NCI-H1436 treated with DMSO at 0.1 percent for 48 hours (cell line): ENCODE measurements at places on chromosomes 13 and 19.

DNA sequence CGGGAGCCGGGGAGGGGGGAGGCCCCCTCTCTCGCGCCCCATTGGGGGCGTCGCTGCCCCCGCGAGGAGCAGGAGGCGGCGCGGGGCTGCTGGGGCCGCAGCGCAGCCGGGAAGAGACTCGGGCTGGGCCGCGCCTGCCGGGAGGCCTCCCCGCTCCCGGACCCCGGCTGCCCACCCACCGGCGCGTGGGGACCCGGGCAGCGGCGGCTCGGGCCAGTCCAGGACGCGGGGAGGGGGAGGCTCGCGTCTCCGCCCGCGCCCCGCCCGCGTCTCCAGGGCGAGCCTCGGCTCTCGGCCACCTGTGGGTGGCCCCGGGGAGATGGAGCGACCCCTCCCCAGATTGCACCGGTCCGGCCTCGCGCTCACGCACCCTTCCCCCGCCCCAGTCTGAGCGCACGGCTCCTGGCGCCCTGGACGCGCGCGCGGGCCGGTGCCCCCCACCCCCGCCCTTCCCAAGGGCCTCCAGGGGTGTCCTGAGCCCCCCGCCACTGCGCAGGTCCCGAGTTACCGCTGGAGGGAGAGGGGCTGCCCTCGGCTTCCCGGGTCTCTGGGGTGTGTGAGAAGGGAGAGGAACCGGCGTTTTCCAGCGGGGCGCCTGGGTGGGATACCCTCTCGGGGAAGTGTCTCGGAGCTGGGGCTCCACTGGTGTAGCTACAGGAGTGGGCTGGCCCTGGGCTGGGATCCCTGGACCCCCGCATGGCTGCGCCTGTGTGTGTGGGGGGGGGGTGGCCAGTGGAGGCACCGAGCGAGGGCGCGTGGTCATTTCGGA lies 645 bp downstream of the PALM start:
- no peak for DNase-seq

DNA sequence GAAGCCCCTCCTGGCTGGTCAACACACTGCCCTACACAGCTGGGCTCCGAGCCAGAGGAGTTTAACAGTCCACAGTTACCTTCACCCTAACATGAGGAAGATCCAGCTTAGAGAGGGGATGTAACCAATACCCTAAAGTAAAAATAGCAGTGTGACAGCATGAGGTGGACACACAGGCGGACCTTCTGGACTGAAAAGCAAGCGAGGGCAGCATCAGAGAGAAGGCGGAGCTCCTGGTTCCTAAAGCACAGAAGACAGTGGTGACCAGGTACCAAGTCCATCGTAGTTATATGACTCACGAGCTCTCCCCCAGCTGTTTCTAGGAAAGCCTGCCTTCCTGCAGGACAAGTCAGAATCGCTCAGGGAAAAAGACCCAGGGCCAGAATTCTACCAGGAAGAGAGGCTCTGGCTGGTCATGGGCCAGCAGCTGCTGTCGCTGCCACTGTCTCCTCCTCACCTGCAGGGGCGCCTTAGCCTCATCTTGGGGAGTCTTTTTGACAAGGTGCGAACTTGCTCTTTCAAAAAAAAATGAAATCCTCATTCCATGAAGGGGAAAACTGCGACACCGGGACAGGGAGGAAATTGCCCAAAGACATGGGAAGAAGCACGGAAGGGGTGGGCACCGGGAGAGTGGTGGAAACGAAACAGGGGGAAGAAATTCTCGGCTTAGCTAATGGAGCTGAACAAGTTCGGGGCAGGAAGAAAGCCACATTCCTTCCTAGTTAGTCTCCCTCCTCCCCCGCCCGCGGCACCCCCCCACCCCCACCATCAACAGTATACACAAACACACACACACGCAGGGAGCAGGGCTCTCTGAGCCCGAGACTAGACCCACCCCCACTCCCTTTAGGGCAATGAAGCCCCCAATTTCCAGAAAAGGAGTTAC lies 1.7 kb downstream of the ELL start:
- DNase-seq = no peak

GRCh38 chr19:1836458-1837221 lies 11.6 kb downstream of the REXO1 start:
- DNase-seq = no peak

GRCh38 chr13:30681843-30682242 lies 53.5 kb upstream of the ALOX5AP start:
- no peak for DNase-seq

DNA sequence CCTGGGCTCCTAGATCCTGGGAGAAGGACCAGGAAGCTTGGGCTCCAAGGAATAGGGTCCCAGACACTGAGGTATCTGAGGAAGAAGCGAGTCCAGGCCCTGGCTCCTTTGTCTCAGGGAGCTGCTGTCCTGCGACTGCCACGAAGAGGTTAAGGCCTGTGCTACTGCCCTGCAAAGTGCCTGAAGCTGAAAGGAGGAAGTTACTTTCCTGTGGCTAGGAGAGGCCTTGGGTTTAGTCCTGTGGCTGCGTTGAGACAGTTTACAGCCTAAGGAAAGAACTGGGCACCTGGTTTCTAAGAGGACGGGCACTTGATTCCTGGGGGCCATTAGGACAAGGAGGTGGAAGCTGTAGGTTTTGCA lies 2.8 kb downstream of the MYADM start:
- DNase-seq = no peak

- DNase-seq = no peak
Measured at GRCh38 chr13:28854657-28855056, 34.5 kb downstream of the MTUS2 start.

GRCh38 chr19:33268162-33268991 lies 34.0 kb downstream of the CEBPA start:
- no peak for DNase-seq

GRCh38 chr13:113489549-113490495 lies 689 bp downstream of the DCUN1D2 start:
- DNase-seq = no peak

- DNase-seq = no peak
Measured at GRCh38 chr13:94886191-94886590, 173.8 kb upstream of the SOX21 start.

- no peak for DNase-seq
Measured at GRCh38 chr13:108305655-108306054, 36.1 kb downstream of the TNFSF13B start.

DNA sequence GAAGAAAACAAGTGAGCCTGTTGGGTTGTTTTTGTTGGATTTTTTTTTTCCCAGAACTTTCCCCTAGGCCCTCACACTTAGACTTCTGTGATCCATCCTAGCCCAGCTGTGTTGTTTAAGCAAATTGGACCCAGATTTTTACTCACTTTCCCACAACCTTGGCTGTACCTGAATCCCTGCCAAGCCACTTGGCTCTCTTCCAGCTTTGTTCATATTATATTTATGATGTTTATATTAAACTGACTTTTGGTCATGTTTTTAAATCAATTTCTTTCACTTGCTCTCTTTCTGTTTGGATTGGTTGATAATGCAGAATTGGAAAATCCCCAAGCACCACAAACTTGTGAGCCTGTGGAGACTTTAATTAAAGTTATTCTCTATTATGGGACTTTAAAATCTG lies 16.6 kb downstream of the OLFM4 start:
- no peak for DNase-seq

GRCh38 chr19:49057636-49058234 lies at the start of gene CGB7:
TSS of gene CGB7 (minus strand) at chr19:49057749. CDS start at chr19:49055375, 2,374 bp downstream.
- no peak for DNase-seq

DNA sequence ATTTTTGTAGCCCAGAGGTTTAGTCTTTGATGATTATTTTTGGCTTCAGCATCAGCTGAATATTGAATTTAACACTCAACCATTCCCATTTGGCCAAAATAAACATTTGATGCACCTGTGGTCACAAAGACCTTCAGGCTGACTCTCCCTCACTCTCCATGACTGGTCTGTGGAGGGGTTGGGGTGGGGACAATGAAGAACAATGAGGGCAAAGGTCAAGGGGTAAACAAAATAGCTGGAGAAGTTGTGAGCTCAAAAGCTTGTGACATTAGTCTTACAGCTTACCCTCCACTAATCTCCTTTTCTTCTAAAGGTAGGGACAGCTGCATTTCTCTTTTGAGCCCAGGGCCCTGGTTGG lies 86.9 kb downstream of the SLC15A1 start:
- DNase-seq = no peak

DNA sequence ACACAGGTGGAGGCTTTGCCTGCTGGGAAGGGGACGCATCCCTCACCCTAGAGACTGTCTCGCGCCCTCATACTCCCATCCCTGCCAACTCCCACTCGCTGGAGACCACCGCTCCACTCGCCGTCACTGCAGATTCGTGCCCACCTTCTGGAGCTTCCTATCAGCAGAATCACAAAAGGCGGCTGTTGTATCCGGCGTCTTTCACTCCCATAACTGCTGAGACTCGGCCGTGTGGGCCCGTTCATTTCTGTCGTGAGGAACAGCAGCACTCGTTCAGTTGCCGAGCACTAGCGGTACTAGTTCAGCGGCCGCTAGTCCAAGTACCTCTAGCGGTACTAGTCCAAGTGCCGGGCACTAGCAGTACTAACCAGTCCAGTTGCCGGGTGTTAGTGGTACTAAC lies 124.6 kb upstream of the MCF2L start:
- no peak for DNase-seq

- DNase-seq = no peak
Measured at GRCh38 chr13:24212674-24213073, 52.2 kb downstream of the SPATA13 start.

- DNase-seq = no peak
Measured at GRCh38 chr19:43310221-43310620, 40.9 kb upstream of the PSG9 start.

DNA sequence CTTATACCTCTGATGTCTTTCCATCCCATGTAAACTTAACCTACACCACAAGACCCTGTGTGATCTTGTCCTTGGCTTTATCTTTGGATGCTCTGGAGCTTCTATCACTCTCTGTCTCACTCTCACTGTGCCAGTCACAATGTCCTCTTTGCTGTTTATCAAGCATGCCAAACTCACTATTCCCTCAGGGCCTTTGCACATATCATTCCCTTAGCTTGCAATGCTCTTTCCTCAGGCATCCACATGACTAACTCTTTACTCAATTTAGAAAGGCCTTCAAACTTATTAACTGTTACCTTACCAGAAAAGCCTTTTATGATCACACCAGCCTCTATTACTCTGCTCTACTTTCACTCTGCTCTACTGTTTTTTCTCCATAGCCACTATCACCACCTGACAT lies 354.1 kb downstream of the RFC3 start:
- DNase-seq = no peak

GRCh38 chr19:52584736-52585440 lies 14.8 kb downstream of the ZNF701 start:
- no peak for DNase-seq

GRCh38 chr13:110307767-110308655 lies 927 bp downstream of the COL4A2 start:
- no peak for DNase-seq

- no peak for DNase-seq
Measured at GRCh38 chr19:531753-532560, at the start of gene CDC34. TSS of gene CDC34 (plus strand) at chr19:531760. CDS start at chr19:531932, 172 bp downstream.

DNA sequence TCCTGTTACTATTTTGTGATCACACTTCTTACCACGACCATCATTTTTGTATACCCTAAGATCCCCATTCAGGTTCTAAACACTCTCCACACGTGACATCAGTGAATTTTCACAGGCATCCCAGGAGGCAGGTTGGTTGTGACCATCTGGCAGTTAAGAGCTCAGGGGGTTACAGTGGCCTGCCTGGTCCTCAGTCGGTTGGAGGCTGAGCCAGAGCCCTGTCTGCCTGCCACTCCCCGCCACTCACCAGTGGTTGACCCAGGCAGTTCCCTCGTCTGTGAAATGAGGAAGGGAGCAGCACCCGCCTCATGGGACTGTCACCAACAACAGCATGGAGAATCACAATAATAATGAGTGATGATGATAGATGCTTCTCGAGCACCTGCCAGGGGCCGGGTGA lies 36.4 kb upstream of the EHD2 start:
- DNase-seq = no peak

- DNase-seq = no peak
Measured at GRCh38 chr19:55467236-55468053, 2.9 kb upstream of the C19orf85 start.

GRCh38 chr13:63554157-63554556 lies 2138.5 kb upstream of the PCDH20 start:
- DNase-seq = no peak

GRCh38 chr19:19354007-19354406 lies 33.4 kb downstream of the MAU2 start:
- no peak for DNase-seq

DNA sequence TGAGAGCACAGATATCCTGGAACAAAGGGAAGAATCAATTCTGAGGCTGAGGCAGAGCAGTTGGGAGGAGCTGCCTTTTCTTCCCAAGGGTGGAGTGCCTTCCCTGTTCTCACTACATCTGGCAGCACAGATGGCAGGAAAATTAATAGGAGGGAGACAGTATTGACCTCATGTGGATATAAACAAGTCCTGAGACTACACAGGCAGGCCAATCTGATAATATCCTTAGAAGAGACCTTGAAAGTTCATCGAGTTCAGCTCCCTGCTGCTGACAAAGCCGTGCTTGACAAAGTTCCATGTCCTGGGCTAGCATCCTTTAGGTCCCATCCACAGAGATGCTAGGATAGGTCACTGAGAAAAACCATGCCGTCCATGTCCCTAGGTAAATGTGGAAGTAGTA lies 1451.5 kb downstream of the EFNB2 start:
- no peak for DNase-seq
